ENCODE measurements at places on chromosomes 3 and 15.

- no peak for DNase-seq
Measured at GRCh38 chr3:99509224-99509623, 129.2 kb upstream of the COL8A1 start.

DNA sequence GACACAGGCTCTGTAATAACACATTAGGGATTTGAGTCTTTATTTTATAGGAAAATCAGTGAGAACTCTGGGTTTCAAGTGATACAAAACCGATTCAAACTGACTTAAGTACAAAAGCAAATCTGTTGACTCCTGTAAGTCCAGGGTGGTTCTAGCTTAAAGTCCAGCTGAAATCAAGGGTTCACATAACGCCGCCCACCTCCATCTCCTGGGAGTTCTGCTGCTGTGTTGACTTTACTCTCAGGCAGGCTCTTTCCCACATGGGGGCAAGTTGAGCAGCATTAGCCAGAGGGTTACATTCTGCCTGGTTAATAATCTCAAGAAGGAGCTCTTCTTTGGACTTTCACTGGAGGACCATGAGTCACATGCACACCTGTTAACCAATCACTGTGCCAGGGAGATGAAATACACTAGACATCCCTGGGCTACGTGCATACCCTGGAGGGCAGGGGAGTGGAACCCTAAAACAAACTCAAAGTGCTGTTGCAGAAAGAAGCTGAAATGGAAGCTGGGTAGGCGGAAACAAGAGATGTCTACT lies 9.7 kb upstream of the RNF7 start:
- DNase-seq = no peak

- DNase-seq = peak; percentile 64
Measured at GRCh38 chr3:71103430-71103921, 480.1 kb downstream of the FOXP1 start.

DNA sequence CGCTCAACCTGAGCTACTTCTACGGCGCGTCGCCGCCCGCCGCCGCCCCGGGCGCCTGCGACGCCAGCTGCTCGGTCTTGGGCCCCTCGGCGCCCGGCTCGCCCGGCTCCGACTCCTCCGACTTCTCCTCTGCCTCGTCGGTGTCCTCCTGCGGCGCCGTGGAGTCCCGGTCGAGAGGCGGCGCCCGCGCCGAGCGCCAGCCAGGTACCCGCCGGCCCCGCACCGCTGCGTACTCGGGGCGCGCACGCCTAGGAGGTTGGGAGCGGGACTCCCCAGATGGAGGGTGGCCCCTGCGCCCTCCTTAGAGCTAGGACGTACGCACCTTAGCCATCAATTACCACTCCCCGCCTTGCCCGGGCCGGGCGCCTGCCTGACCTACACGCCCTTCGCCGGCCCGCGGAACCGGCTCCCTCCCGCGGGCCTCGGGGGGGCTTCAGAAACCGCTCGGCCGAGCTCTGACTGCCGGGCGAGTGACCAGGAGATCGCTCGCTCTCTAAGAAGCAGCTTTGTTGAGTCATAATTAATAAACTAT lies 466 bp downstream of the NFKBIZ start:
- DNase-seq = peak; percentile 71

GRCh38 chr3:190485830-190486532 lies 27.9 kb upstream of the IL1RAP start:
- no peak for DNase-seq

DNA sequence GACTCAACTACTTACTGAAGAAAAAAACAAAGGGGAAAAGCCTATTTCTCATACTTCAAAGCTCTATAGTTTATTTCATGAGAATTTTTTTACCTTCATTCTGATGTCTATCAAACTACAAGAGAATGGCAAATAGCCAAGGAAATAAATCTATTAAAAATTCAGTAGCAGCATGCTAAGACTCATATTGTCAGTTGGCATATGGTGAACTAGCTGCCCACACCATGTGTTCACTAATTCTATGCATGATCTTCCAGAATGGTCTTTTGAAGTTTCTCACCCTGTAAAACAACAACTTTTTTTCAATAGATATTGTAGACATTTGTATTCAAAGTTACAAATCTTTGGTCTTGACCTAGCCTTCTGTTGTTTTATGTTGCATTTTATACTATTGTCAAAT lies 386.2 kb downstream of the RSL24D1 start:
- DNase-seq = no peak

GRCh38 chr3:63580151-63580550 lies 72.3 kb upstream of the SNTN start:
- DNase-seq = no peak

DNA sequence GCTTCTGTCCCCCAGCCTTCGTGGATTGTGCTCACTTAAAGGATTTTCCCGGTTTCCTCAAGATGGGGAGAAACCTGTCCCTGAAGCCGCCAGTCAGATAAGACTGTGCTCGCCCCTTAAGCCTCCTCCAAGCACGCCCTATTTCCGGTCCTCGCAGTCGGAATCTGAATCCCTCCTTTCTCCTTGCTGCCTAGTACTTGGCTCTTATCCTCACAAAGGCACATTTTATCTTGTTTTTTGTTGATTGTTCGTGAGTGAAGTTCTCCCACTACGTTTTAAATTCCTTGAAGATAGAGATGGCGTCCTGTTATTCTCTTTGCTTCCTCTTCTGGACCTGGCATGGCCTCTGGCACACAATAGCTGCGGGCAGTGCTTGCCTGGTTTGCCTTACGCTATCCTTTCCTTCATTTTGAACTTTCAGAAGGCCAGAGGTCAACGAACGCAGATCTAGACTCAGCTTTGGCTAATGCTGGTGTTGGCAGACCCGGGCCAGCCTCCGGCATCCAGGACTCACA lies 1.7 kb downstream of the CLDN11 start:
- no peak for DNase-seq

DNA sequence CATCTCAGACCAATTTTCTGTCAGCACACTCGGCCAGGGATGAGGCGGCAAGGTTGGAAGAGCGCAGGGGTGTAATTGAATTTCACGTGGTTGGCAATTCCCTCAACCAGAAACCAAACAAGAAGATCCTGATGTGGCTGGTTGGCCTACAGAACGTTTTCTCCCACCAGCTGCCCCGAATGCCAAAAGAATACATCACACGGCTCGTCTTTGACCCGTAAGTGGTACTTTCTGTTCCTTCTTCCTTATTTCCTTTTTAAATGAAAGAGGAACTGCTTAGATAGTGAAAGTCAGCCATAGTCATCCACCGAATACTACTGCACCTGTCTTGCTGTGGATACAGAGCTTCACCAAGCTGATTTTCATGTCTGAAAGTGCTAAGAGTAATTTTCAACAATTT lies 60.1 kb downstream of the SGO1 start:
- peak; percentile 34 for DNase-seq

DNA sequence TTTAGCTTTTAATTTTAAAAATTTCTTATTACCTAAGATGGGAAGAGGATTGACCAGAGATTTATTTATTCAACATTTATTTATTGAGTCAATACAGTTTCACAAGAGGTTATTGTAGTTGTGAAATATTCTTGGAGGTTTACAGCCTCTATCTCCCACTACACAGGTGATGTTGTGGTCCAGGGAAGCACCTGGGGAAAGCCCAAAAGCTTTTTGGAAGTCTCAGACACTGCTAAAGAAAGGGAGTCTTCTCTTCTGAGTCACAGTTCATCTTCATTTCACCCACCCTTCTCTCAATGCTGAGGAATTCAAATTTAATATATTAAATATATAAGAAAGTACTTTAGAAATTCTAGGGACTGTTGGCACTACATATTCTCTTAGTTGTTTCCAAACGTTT lies 41.8 kb downstream of the SERPINI1 start:
- DNase-seq = no peak

GRCh38 chr15:82763361-82764116 lies 42.3 kb downstream of the FSD2 start:
- DNase-seq = no peak

- no peak for DNase-seq
Measured at GRCh38 chr3:31341130-31341529, 191.6 kb upstream of the STT3B start.

DNA sequence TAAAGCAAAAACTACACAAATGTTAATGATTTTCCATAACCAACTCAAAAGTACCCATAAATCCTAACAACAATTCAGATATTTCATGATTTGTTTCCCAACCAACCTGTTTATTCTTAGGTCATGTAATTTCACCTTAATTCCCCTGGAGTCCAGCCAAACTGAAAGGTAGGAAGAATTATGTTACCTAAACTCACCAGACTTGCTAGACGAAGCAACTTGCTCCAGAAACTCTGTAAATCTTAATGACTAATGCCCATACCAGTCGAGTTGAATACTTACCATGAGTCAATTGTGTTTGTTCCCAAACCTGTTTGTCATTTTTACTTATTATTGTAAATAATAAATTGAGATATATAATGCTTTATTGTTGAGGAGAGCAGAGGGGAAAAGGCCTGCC lies 1030.0 kb downstream of the TBL1XR1 start:
- DNase-seq = no peak

- no peak for DNase-seq
Measured at GRCh38 chr3:189516039-189516438, 115.2 kb upstream of the TP63 start.

DNA sequence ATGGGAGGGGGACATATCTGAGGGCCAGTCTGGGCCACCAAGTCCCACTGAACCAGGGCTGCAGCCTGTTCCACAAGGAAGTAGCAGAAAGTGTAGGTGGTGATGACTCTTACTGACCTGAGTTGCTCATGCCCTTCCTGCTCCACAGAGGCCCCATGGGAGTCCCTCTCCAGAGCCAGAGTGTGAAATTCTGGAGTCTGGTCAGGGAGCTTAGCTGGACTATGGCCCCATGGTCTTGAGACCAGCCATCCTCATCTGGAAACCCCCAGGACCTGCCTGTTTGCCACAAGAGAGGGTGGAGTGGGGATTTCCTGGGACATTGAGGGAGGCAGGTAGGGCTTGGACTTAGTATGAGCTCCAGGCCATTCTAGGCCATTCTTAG lies 3.0 kb downstream of the SPINT1 start:
- no peak for DNase-seq

- DNase-seq = no peak
Measured at GRCh38 chr3:184228376-184229137, 828 bp upstream of the VWA5B2 start.

- DNase-seq = no peak
Measured at GRCh38 chr15:25618161-25618560, 179.3 kb upstream of the UBE3A start.

DNA sequence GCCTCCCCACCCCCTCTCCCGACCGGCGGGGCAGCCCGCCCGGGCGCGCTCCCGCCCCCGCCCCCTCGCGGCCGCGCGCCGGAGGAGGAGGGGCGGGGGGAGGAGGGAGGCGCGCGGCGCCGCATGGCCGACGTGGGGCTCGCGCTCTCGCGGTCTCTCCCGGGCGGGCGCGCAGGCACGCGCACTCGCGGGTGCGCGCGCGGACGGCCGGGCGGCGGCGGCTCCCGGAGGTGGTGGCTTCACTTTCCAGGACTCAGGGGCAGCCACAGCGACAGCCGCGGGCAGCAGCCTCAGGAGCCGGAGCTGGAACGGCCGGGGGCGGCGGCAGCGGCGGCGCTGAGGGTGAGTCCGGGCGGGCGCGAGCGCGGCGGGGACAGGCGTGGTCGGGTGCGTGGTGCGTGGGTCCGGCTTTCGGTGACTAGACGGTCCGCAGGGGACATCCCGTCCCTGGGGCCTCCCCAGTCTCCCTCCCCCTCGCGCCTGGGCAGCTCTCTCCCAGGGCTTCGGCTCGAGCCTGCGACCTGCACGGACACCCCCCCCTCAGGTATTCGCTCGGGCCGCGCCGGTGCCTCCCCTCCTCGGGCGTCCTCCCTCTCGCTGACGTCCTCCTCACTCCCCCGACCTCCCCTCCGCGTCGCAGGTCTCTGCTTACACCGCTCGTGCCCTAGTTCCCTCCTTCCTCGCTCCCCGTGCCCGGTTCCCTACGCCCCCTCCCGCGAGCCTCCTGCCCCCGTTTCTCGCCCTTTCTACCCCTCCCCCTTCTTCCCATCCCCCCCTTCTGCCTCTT lies at the start of gene UBE2E2:
UBE2E2 (plus strand) TSS at position 407 of the 787 bp plus-strand sequence.
- peak; percentile 82 for DNase-seq

DNA sequence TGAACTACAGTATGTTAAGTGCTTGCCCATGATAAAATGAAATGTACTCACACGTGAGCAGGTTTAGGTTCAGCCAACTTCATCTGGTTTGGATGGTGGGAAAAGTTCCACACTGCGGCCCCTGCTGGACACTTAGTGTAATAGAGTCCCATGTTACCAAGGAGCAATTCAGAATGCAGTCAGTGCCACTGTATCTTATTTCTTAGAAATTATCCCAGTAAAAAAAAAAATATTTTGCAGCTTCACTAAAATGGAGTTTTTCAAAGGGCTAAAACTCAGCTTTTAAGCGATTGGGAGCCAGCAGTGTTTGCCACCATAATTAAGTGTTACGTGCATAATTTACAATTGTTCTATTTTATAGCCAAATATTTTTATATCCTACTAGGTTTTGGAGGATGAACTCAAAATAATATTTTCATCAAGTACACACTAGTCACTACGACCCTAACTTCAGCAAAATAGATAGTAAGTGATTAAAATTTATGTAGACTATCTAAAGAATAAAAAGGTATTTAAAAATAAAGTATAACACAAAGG lies 371.7 kb upstream of the GBE1 start:
- DNase-seq = peak; percentile 41

GRCh38 chr15:41780727-41781126 lies 6.4 kb downstream of the MAPKBP1 start:
- DNase-seq = no peak

- DNase-seq = no peak
Measured at GRCh38 chr3:107604057-107604822, 81.5 kb downstream of the BBX start.

DNA sequence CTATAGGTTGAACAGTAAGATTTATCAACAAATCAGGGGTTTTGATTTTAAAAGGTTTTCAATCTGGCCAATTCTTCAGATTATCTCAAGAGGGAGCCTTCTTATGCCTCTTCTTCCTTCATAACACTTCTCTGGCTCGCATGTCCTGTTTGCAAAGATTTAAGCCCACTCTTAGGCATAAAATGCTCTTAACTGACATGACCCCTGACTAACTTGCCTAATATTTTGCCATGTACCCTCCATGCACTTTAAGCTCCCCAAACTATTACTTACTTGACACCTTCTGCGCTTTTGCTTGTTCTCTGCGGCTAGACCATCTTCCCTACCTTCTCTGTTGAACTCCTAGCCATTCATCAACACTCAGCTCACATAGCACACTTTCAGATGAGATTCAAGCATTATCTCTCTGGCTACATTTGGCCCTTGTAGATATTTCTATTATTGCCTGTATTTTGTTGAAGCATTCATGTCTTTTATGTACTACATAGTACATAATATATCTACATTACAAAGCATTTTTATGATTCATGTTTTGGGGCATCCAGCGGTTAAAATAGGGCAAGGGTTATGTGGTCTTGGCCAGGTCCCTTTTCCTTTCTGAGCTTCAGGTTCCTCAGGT lies 1.0 kb upstream of the ARIH1 start:
- no peak for DNase-seq

DNA sequence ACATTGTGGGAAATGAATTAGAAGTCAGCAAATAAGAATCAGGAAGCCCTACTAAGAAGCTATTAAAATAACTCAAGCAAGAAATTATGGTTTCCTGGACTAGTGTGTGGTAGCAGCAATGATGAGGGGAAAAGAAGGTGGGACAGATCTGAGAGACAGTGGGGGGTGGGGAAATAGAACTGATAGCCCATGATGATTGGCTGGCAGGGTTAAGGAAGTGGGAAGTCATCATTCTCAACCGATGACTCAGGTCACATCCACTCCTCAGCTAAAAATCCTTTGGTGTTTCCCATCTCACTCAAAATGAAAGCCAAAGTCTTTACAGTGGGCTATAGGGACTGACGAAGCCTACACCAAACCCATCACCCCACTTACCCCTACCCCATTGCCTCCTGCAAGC lies 153.9 kb upstream of the ARHGEF26 start:
- no peak for DNase-seq

- no peak for DNase-seq
Measured at GRCh38 chr3:128725547-128726022, 398 bp upstream of the RAB7A start.

- no peak for DNase-seq
Measured at GRCh38 chr3:137792626-137793271, 28.6 kb downstream of the SOX14 start.
